ENCODE measurements at places on chromosomes 6 and 20. TPM values are rescaled to one million over a fixed set of nuclear protein-coding genes. Genes with fewer than 3 reads are reported as not detected.

Gene CBLN4
- total RNA-seq, result not detected

Gene LAMP5
- total RNA-seq, result not detected

Gene PTCRA
- not detected for total RNA-seq

Gene TCF21
- total RNA-seq, result 0.41 TPM

Gene COL11A2
- under 0.01 TPM for total RNA-seq

Gene MUC21
- total RNA-seq, result not detected

Gene NOL4L
- 99.9 TPM for total RNA-seq

Gene PLTP
- 28.1 TPM for total RNA-seq

Gene VNN1
- 0.19 TPM for total RNA-seq

Gene HSD17B8
- 4.0 TPM for total RNA-seq

Gene PAX1
- total RNA-seq, result not detected

Gene LBP
- not detected for total RNA-seq

Gene MYMX
- total RNA-seq, result 2.2 TPM

Gene ZDHHC14
- total RNA-seq, result 32.6 TPM

Gene ADRM1
- total RNA-seq, result 197 TPM

Gene FOXS1
- 0.82 TPM for total RNA-seq

Gene RBL1
- total RNA-seq, result 4.3 TPM

Gene PREX1
- total RNA-seq, result 84.9 TPM

Gene RPP21
- 60.3 TPM for total RNA-seq

Gene FAM209B
- not detected for total RNA-seq

Gene GMPR
- 28.8 TPM for total RNA-seq

Gene ANKEF1
- 1.8 TPM for total RNA-seq

Gene PRSS16
- 0.05 TPM for total RNA-seq

Gene KIAA1755
- 6.0 TPM for total RNA-seq

Gene VGLL2
- not detected for total RNA-seq

Gene PI3
- total RNA-seq, result not detected

Gene EZR
- total RNA-seq, result 108 TPM

Gene CRNKL1
- 18.0 TPM for total RNA-seq

Gene PKIB
- 8.5 TPM for total RNA-seq

Gene RPL7L1
- total RNA-seq, result 108 TPM

Gene F13A1
- not detected for total RNA-seq

Gene MOXD1
- total RNA-seq, result 7.5 TPM

Gene CHRNA4
- total RNA-seq, result not detected

Gene GNRH2
- total RNA-seq, result 0.48 TPM

Gene XRN2
- 67.5 TPM for total RNA-seq

Gene ZNF76
- 20.8 TPM for total RNA-seq

Gene GPR63
- total RNA-seq, result 0.10 TPM

Gene TNXB
- 1.7 TPM for total RNA-seq

Gene CRISP3
- total RNA-seq, result not detected

Gene MOCS1
- total RNA-seq, result 12.1 TPM

Gene SOX18
- total RNA-seq, result 102 TPM

Gene MAS1
- not detected for total RNA-seq

Gene ZBTB2
- total RNA-seq, result 6.8 TPM

Gene IRAK1BP1
- total RNA-seq, result 2.5 TPM

Gene MUC22
- not detected for total RNA-seq

Gene CGA
- total RNA-seq, result not detected

Gene HS3ST5
- total RNA-seq, result not detected
